ENCODE measurements at places on chromosomes 5 and 9.

- no peak for DNase-seq
Measured at GRCh38 chr5:174610968-174611367, 113.4 kb upstream of the MSX2 start.

- no peak for DNase-seq
Measured at GRCh38 chr5:53482717-53483638, 2.5 kb downstream of the FST start.

- no peak for DNase-seq
Measured at GRCh38 chr5:180424094-180424493, 70.1 kb upstream of the CNOT6 start.

- no peak for DNase-seq
Measured at GRCh38 chr5:159010661-159011442, 88.9 kb downstream of the EBF1 start.

- DNase-seq, result no peak
Measured at GRCh38 chr9:108463932-108464606, 391.7 kb downstream of the ACTL7B start.

DNA sequence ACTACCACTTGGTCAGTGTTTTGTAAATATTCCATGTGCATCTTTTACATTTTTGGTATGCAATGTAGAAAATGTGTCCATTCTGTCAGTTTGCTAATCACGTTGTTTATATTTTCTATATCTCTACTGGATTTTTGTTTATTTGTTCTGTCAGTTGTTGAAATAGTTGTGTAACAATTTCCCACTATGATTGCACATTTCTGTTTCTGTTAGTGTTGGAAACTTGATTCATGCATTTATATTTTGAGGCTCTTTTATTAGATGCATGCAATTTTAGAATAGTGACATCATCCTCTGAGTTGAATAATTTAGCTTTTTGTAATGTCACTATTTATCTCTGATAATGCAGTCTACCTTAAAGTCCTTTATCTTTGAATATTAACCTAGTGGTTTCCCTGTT, 25.8 kb upstream of the LECT2 start:
- DNase-seq, result no peak

GRCh38 chr9:137220317-137221094, 1.5 kb downstream of the RNF208 start:
- DNase-seq, result no peak

GRCh38 chr5:53323511-53323910, 156.9 kb upstream of the FST start:
- DNase-seq, result no peak

GRCh38 chr9:4287386-4287785, 12.5 kb downstream of the GLIS3 start:
- no peak for DNase-seq

DNA sequence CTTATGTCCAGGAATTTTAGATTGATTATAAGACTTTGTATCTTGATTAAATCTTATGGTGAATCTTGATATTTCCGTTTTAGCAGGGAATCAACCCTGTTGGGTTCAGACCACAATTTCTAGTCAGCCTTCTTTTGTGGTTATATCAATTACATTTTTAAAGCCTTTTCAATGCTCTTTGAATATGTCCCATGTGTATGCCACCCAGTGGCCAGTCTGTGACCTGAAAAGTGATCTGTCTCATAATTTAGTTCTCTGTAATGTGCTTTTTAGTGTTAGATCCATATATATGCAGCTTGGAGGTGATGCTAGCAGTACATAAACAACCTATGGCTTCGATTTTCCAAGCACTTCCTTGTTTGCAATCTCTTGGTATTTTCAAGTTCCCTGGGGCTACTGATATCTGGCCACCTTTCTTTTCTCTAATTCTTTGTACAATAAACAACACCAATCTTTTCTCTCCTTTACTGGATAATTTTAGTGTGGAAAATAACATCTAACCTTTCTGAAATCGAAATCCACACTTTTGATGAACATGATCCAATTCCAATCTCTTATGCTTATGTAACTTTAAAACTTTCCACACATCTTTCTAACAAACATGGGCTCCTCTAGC, 28.8 kb downstream of the PDE8B start:
- DNase-seq, result no peak

GRCh38 chr9:130975156-130975555, 33.8 kb upstream of the LAMC3 start:
- no peak for DNase-seq

DNA sequence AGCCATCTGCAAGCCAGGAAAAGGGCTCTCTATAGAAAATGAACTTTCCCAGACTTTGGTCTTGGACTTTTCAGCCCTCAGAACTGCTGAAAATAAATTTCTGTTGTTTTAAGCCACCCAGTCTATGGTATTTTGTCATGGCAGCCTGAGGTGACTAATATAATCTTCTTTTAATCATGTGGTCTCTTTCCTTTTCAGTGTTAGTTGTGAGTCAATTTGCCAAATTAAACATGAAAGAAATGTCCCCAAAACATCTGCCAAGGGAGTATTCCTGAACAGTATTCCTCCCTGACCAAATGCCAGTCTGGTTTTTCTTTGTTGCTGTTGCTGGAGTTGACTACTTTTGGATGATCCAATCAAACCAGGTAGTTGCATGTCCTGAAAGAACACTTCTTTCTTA, 4.7 kb upstream of the YTHDC2 start:
- no peak for DNase-seq

DNA sequence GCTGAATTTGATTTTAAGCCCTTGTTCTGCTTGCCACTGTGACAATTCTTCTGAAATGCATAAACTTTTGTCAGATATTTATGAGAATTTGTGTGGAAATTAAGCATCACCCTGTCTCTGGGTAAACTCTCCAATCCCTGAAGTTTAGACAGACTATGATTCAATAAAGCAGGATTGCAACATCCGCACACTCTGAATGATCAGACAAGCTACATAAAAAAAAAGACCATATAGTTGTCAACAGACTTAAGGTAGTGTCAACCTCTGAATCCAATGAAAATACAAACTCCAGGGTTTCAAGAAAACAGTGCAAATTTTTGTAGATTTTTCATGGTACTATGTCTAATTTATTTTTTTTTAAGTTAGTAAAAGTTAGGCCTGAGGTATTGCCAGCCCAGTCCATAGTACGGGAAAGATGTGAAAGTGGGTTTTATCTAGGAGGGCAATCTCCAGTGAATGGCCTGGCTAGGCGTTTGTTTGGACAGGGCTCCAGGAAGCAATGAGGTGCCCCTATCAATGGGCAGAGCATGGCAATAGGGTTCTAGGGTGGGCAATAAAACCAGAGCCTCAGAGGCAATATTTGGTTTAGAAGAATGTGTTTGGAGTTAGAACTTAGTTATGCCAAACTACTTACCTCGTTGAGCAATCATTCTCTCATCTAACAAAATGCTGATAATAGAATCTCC, 762.6 kb upstream of the SEMA6A start:
- DNase-seq, result no peak

DNA sequence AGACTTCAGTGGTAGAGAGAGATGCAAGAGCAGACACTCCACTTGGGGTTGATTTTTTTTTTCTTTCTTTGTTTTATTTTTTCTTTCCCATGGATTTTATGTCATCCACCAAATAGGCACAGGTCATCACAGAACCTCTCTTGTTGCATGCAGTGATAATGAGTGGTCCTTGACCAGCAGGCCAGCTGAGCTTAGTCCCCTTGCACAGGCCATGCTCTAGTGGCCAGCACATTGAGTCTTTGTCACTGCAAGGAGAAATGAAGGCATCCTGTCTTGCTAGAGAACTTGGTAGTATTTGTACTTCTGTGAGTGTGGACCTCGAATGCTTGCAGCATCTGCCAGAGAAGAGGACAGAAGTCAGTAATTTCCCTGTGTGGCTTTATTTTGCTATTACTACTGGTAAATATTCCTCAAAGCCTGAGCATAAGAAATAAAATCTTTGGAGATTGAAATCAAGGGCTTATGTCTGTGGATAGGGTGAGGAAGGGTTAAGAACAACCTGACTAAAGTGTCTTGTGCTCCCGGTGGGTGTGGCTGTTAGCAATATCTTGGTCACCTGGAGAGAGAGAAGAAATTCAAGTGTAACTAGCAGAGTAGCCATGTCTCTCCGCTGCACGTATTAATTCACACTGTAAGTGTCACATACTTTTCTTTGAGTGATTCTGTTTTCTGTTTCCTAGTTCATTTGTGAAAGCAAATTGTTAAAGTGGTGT, 45.3 kb upstream of the NCS1 start:
- DNase-seq, result no peak

DNA sequence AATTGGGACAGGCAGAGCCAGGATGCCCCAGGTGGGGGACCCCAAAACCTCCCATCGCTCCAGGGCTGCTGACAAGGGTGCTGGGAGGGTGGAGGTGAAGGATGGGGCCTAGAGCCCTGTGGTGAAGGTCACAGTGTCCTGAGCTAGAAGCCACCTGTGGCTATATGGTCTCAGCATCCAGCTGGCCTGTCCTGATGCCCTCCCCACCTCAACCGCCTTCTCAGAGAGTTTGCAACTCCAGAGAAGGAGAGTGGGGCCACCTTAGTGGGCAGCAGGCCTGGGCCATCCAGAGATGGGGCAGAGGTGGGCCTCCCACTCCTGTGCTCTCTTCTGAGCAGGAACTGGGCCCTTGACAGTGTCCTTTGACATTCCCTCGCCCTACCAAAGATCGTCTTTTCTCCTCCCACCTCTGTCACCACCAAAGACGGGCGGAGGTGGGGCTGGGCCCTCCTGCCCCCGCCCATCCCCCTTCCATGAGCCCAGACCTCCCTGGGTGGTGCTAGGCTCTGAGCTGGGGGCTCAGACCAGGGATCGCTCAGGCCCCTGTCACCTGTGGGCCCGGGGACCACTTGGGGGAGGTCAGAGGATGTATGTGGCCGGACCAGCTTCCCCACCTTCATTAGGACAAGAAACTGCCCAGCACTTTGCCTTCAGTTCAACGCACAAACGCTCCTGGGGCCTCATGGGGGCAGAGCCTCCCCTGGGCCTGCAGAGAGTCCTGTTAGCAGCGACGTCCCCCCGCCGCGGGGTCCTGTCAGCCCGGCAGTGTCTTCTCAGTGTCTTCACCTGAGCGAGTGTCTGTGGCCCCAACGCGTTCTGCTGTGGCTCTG, 10.0 kb upstream of the DOLPP1 start:
- no peak for DNase-seq

DNA sequence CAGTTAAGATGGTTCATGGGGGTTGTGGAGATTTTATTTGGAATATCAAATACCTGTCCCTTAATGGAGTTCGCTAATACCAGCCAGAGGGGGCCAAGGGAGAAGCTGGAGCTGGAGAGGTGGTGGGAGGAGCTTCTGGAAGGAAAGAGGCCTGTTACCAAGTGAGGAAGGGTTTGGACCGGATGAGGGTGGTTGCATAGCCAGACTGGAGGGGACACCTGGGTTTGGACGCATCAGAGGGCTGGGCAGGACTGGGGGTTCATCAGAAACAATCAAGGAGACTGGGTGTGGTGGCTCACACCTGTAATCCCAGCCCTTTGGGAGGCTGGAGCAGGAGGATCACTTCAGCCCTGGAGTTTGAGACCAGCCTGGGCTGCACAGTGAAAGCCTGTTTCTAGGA, 111.8 kb upstream of the IER5L start:
- DNase-seq, result no peak

GRCh38 chr9:81292056-81292805, 397.1 kb downstream of the TLE1 start:
- no peak for DNase-seq

All from esophagus squamous epithelium (tissue), 5 donors.